ENCODE measurements at places on chromosomes 3 and 15. TPM values are rescaled to one million over a fixed set of nuclear protein-coding genes. Genes with fewer than 3 reads are reported as not detected.

DNA sequence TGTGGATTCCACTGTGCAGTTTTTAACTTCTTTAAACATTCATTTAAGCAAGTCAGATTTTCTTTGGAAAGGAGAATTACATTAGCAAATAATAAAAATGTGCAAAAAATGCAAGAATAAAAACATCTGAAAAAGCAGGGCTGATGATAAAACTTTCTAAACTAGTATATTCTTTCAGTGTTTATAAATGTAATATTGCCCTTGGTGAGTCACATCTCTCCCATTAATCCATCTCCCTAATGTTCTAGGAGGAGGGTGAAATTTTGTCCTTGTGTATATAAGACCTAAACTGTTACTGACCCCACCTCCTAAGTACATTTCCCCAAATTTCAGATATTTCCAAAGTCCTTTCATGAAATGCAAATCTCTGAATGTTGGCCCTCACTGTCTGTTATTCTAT, 28.5 kb upstream of the DCUN1D1 start:
- DNase-seq: no peak

- no peak for DNase-seq
Measured at GRCh38 chr3:88041005-88041404, 17.8 kb downstream of the CGGBP1 start.

DNA sequence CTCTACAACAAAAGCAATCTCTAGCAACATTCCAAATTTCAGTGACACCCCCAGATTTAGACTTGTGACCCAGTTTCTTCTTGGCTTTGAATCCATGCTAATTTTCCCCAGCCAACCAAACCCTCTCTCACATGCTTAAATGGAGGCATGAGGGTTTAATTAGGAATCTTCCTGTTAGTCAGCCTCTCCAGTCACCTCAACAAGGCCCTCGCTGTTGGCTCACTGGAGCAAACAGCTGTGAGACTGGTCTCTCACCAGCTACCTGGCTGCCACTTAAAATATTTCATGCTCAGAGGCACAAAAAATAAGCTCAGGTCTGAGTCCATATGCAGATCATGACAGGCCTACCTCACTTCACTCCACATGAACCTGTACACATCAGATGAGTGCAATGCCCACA, 630.4 kb upstream of the ADAMTS9 start:
- DNase-seq: no peak

DNA sequence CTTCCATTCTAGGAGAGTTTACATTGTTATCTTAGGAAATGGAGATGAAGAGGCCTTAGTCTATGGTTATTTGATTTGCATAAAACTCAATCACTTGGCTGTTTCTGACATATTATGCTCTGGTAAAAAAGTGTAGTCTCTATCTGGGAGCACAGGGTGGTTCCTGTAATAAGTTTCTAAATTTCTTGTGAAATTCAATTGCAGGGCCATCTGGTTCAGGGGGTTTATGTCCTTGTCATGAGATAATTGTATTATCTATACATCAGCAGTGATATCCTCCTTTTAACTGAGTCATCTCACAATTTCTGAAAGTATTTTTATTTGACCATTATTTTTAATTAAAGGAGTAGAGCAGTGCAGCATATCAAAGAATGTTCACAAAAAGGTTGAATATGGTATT, 203.3 kb downstream of the MFSD1 start:
- no peak for DNase-seq

DNA sequence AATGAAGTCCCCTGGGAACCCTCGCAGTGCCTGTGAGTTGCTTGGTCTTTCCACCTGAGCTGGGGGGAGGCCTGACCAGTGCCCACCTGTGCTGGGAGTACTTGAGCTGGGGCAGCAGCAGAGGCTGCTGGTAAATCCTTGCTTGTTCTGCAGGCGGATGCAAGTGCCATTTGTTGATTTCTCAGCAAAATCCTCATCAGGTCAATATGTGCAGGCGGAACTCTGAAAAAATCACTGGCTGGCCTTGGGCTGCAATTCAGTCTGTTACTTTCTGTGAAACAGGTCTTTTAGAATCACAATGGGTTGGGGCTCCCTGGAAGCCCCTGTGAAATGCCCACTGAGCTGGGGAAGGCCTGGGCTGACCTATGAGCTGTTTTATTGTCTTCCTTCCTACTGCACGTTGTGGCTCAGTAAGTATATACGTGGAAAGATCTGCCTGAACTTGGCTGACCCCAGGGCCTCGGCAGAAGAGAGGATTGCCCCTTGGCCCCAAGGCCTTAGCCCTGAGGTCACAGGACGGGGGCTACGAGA, 182.0 kb upstream of the RGMA start:
- no peak for DNase-seq

GRCh38 chr15:69660658-69661405, 208.2 kb downstream of the RPLP1 start:
- DNase-seq: no peak

DNA sequence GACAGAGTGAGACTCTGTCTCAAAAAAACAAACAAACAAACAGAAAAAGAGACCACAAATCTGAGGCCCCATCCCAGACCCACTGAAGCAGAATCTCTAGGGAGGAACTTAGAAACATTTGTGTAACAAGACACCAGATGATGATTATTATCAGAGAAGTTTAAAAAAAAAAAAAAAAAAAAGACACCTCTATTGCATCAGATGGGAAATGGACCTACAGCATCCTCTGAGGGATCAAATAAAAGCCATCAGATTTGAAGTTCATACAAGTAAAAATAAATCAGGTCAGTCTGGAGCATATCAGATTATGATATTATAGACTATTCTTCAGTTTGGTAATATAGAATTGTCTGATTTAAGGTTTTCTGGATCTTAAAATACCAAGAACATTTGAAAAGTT, 21.9 kb upstream of the LIPC start:
- no peak for DNase-seq

GRCh38 chr3:65979731-65980130, 59.0 kb downstream of the MAGI1 start:
- DNase-seq: no peak

DNA sequence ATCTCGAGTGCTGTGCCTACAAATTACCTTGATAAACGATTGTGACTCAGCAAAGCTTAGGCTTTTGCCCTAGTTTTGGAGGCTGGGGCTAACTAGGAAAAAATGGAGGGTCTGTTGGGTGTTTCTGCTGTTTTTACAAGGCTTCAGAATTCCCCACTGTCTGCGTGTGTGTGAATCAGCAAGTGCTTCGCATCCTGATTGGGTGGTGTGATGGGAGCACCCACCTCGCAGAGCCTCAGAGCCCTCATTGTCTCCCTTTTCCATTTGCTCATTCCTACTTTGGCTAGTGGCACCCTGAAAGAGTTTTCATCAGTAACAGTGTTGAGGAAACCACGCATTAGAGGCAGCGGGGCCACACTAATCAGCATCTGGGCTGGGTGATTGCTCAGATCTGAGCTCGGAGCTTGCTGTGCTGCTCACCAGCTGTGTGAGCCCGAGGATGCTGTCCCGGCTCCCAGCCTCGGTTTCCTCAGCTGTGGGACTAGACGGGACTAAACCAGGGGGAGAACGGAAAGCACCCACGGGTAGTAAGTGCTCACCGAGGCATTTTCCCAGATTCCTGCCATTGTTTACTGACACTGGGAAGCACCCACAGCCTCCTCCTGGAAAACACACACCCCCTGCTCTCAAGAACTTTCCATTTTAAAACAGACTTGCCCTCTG, 40.6 kb downstream of the GOLGA8S start:
- no peak for DNase-seq

- peak; percentile 17 for DNase-seq
Measured at GRCh38 chr3:132535575-132536441, 61.3 kb upstream of the ACKR4 start.

DNA sequence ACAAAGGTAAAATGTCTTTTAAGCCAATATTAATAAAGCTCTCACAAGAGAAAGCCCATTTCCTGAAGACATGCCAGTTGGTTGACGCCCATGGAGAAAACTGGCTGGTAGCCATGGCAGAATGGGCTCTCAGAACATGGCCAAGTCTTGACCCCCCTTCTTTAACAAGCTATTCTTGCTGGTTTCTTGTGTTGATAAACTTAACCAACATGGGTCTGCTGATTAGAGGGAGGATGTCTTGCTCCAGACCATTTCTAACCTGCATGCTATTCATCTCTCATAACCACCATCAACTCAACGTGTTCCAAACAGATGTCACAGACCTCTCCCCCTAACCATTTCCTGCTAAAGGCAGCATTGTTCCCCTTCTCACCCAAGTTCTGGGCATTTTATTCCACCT, 25.7 kb downstream of the NTRK3 start:
- DNase-seq: no peak

DNA sequence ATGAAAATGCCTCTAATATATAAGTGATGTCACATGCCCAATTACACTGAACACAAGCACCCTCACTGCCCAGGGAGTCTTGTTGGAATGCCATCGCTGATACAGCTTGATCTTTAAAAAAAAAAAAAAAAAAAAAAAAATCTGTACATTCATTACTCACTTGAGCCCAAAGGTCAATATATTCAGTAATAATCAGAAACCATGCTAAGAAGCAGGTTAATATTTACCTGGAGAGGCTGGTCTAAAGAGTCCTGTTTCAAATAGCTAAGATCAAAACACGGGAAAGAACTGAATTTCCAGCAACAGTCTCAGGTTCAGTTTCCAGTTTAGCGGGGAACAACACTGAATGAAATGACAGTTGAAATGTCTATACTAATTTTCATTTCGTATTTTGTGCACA, 109.9 kb downstream of the UACA start:
- DNase-seq: no peak

DNA sequence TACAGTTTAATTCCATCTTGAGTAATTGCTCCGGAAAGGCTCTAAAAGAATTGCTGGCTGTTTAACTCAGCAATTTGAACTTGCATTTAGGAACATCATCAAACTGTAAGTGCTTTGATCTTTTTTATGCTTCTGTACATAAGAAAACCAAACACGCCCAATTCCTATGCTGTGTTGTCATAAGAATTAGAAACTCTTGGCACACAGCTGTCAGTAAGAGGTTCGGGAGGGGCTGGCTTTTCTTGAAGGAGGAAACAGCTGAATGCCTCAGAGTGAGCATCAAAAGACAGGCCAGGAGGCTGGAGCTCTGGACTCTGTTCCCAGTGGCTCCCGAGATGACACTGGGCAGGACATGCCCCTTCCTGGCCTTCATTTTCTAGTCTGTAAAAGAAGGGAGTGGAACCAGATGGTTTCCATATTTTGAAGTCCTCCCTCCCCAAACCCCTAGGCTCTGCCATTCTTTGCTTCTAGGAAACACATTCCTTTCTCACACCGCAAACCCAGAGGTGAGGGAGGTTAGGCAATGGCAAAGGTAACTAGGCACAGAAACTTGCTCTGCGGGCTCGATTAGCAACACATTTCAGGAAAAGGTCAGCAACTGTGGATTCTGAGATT, 73.7 kb upstream of the DLG1 start:
- no peak for DNase-seq

DNA sequence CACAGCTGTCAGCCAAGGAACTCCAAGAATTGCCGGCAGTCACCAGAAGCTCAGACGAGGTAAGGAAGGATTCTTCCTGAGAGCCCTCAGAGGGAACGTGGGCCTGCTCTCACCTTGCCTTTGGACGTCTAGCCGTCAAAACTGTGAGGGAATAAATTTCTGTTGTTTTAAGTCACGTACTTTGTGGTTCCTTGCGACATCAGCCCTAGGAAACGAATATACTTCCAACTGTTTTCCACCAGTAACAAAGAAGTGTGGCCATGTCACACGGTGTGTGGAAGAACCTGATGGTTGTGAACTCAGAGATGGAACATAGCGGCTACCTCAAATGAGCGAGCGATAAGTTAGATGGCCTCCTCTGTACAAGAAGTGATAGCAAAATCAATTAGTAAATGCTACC, 41.0 kb upstream of the B3GNT5 start:
- DNase-seq: no peak

GRCh38 chr3:127549826-127550467, 40.6 kb downstream of the TPRA1 start:
- no peak for DNase-seq

DNA sequence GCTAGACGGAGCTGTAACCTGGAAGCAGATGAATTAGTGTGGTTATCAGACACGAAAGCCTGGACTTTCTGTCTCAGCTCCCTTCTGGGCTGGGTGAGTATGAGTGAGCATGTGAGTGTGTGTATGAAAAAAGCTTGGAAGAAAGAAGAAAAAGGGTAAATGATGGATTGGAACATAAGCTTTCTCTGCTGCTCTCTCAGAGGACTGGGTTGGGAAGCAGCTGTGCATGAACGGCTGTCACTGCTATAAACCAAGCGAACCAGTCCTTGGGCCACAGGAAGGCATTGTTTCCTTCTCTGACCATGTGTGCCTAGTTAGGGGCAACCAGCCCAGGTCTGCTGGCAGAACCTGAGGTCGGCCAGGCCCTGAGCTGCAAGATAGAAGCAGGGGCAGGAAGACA, 37.0 kb downstream of the UMPS start:
- no peak for DNase-seq

DNA sequence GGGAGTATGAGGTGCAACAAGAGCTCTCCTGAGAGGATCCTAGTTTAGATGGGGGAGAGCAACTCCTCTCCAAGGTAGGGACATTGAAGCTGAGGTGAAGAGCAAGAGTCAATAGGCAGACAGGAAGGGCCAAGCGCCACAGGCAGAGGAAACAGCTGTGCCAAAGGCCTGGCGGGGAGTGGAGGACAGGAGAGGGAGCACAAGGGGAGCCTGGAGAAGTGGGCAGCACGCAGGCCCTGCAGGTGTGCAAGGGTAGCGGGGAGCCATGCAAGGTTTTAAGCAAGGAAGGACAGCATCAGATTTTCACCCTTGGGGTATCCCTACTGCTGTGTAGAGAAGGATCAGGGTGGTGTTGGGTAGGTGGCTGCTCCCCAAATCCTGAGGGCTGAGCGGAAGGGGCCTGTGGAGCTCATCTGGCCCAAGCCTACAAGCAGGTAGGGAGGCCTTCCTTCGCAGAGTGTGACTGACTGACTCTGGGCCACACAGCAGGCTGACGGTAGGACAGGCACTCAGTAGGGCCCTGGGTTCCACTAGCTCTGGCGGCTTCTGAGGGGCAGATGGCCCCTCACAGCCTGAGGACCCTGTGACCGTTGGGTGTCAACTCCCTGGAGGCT, 13.3 kb downstream of the CHST13 start:
- no peak for DNase-seq

DNA sequence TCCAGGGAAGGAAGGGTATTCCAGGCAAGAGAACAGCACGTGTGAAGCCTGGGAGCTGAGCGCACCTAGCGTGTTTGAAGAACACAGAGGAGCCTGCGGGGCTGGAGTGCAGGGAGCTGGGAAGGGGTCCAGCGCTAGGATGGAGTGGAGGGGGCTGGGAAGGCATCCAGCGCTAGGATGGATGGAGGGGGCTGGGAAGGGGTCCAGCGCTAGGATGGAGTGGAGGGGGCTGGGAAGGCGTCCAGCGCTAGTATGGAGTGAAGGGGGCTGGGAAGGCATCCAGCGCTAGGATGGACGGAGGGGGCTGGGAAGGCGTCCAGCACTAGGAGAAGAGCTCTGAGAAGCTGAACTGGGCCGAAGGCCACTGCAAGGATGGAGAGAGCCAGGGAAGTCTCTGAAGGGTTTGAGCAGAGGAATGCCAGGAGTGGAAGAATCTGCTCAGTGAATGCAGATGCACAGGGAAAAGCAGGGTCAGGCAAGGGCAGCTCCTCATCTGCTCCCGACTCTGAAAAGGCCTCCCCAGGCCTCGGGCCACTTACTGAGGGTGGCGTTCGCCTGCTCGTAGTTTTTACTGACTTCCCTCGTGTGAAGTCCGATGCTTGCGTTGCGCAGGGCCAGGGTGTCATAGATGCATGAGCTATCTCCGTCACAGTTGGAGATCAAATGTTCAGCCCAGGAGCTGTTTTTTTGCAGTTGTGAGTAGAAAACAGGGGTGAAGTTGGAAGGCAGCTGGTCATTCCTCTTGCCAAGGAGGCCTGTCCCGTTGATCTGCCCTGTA, 39.8 kb downstream of the MUC20 start:
- no peak for DNase-seq

The CHRD gene
- total RNA-seq: not detected

The CCR9 gene
- not detected for total RNA-seq

The GRAMD2A gene
- total RNA-seq: 0.21 TPM

The LRRC34 gene
- total RNA-seq: 2.9 TPM

The TMEM158 gene
- total RNA-seq: 0.26 TPM

The SAMMSON gene
- total RNA-seq: not detected
